Fibroblast of skin of abdomen (primary cell): ENCODE measurements at places on chromosomes 3 and 15.
A peak's percentile ranks its signal among the peaks of the same experiment; 100 is the strongest.

- no peak for DNase-seq
Observed at GRCh38 chr15:96020133-96020532, 310.4 kb upstream of the NR2F2 start.

- no peak for DNase-seq
Observed at GRCh38 chr3:96000966-96001365, 813.4 kb upstream of the EPHA6 start.

DNA sequence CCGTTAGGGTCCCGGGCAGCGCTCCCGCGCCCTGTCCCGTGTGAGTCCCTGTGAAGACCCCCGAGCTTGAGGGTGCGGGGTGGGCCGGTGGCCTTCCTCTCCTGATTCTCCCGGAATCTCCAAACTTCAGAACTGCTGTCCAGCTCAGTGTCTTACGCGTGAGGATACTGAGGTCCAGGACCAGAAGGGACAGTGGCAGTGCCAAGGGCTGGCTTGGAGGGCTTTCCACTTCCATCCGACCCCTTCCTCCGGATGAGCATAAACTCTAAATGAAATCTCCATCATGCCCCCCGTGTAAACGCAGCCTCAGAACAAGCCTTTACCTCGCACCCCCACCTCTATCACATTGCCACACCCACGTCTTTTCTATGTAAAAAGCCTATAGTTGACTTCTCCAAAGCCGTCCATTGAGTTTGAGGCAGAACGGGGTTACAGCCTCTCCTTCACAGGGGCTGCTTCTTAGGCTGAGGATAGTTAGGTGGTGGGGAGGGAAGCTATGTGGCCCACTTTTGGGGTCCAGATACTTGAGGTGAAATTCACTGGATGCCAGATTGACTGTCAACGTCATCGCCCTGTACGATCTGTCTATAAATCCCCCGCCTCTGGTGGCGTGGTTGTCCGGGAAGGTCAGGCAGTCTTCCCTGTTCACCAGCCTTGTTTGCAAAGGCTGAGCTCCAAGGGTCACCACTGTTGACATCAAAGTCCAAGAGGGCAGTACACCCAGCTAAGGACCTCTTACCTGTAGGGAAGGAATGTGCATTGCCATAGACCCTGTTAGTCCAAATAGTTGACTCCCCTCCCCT, 1.1 kb downstream of the EDEM1 start:
- DNase-seq = peak; percentile 22

- DNase-seq = no peak
Observed at GRCh38 chr3:2677501-2677900, 432.7 kb downstream of the IL5RA start.

- no peak for DNase-seq
Observed at GRCh38 chr3:12653747-12654146, 10.2 kb downstream of the RAF1 start.

DNA sequence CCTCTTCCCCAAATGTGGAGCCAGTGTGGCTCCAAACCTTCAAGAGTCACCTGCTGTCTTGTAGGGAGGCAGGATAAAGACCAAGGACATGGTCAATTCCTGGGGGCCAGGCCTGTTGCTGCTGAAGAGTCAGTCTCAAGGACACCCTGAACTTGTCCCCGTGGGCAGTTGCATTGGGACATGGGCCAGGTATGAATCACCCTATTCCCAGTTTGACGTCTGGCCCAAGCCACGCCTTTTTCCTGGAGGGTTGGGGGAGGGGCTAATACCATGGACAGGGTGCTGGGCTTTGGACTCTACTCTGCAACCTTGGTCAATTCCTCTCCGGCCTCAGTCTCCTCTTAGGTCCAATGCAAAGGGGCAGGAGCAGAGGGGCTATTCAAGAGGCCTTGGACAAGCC, 10.4 kb downstream of the ATP2B2 start:
- DNase-seq = no peak

DNA sequence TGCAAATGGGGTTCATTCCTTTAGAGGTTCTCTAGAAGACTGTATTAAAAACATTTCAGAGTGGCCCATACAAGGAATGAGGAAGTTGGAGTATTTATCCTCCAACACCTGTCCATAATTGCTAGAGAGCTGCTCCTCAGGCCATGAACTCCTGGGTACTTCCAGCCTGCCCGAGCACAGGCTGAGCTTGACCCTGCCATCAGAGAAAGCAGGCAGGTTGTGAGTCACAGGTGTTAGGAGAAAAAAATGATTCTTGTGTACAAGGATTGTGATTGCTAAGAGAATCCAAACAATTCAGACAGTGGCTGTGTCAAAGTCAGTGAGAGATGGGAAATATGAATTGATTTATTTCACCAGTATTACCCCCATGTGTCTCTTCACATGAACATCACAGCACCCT, 156.8 kb upstream of the GADL1 start:
- no peak for DNase-seq

- DNase-seq = no peak
Observed at GRCh38 chr15:90901175-90902039, 1.7 kb upstream of the MAN2A2 start.

DNA sequence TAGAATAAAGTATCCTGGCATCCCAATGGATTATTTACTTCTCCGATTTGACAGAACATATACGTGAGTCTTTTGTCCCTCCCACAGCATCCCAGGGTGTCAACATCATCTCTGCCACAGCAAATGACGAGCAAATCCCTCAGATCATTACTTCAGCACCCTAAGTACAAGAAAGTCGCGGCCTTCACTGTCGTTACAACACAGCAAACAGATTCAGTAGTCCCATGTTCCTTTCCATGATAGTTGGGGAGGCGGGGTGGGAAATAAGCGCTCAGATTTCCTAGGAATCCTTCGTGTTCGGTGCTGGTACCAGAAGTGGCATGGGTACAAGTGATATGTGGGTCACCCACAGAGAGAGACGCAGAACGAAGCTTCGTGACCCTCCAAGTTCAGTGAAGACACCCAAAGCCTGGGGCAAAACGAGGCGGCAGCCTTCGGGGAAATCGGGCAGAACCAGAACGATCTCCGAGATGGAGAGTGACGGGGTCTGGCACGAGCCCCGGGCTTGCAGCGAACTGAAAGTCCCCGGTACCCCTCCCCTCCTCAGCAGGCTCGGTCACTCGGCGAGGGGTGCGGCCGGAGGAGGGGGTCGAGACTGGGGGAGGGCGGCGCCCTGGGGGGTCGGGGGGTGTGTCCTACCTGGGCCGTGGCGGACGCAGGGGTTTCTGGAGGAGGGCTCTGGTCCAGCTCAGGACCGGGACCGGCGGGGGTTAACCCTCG, 619 bp downstream of the TTBK2 start:
- DNase-seq = peak; percentile 12

DNA sequence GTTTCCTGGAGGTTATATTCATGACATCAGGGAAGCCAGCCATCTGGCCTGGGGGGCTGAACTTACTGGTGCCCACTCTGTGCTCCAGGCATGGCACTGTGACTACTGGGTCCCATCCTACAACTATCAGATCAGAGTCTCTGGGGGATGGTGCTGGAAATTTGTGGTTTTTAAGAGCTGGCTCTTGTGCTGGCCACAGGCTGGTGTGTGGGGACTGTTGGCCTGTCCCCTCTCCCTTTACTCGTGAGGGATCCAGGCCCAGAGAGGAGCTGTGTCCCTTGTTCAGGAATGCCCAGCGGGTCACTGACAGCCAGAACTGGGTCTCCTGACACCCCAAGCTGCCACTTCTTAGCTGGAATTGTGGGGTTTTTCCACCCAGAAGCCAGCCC, 44.5 kb upstream of the SEC22A start:
- DNase-seq = no peak

DNA sequence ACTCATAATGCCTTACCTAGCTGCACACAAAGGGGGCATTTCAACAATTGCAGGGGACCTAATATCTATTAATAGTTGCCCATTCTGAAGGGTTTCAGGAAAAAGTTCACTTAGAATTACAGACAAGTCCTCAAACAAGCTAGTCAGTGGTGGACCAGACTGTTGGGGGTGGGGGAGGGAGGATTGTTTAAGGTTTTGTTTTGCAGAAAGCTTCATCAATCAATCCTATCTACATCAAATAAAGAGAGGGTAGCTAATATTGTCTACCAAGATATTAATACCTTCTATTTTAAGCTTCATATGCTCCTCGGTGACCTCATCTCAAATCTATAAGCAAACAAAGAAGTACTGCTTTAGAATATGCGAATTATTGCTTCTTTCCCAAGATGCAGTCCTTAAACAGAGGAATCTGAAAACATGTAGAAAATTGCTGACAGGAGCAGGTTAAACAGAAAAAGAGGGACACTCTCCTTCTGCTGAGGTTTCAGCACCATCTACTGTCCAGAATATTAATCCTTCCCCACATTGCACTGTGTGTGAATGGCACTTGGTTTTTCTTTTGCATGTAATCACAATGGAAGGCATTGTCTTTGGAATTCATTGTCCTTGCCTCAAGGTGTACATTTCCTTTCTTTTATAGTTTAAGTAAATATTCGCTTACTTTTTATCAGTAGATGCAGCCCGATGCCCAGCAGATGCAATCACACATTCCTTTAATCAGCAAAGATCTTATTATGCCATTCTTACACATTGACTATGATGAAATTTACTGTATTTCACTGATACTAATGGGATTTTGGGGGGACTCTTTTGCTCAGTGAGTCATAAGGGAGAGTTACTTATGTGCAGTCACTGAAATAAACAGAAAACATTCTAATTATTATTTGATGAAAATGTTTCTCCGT, 94.7 kb downstream of the IL5RA start:
- DNase-seq = peak; percentile 14

DNA sequence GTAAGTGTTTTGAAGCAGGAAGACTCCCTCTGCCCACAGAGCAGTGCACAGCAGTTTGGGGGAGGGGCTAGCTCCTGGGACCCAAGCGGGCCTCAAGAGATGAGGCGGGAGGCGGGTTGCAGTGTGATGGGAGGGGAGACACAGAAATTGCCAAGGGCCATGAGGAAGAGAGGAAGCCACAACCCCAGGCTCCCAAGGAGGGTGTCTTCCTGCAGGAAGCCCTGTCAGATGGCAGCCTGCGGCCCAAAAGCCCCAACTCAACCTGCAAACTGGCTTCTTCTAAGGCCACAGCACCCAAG, 7.3 kb upstream of the ISLR2 start:
- no peak for DNase-seq

GRCh38 chr3:117962750-117963149, 1071.9 kb downstream of the IGSF11 start:
- DNase-seq = peak; percentile 36

GRCh38 chr3:128970740-128971047, 23.2 kb downstream of the CFAP92 start:
- DNase-seq = no peak

- DNase-seq = no peak
Observed at GRCh38 chr3:169619793-169620192, 43.7 kb downstream of the MECOM start.

DNA sequence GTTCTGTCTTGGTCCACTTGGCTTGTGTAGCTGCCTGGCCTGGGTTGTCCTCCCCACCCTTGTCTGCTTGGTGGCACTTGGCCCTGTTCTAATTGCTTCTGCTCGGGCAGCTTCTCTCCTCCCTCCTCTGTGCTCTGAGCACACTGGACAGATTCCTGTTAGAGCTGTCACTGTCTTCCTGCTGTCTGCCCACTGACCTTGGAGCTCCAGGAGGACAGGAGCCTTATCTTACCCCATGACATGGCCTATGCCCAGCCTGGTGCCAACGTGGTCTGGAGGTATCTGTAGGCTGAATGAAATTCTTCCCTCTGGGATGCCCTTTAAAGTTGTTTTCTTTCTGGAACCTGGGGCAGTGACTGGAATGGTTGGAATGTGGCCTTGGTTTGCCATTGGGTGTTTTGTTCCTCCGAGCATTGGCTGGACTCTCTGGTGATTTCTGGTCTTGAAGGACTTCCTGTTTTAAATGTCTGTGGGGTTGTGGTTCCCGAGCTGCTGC, 94.1 kb downstream of the FAM43A start:
- DNase-seq = no peak

GRCh38 chr3:15844889-15845288, 47.1 kb upstream of the ANKRD28 start:
- DNase-seq = no peak

DNA sequence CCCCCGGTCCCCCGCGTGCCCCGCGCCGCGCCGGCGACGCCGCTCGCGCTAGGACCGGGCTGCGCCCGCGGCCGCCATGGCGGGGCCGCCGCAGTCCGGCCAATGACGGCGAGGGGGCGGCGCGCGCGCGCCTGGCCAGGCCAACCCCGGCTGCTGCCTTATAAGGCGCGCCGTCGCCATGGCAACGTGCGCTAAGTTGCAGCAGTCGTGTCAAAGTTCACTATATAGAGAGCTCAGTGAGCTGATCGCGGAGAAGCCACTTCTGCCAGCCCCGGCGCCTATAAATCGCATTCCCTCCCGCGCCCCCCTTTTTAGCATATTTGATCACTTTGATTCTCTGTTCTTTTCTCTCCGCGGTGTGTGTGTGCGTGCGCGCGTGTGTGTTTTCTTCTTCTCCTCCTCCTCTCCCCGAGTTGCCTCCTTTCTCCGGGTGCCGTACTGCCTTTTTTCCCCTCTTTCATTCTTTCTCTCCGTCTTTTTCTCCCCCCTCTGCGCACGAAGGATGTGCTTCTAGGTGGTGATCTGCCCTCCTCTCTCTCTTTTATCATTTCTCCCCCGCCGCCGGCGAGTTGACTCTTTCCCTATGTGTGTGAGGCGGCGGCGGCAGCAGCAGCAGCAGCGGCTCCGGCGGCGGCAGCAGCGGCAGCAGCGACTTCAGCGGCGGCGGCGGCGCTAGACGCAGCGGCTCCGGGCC, at the start of gene NR2F2:
Gene NR2F2, plus strand, starts transcription at position 251 of the 694 bp plus-strand sequence. CDS start 1,406 bp downstream, outside the sequence.
- DNase-seq = peak; percentile 100

DNA sequence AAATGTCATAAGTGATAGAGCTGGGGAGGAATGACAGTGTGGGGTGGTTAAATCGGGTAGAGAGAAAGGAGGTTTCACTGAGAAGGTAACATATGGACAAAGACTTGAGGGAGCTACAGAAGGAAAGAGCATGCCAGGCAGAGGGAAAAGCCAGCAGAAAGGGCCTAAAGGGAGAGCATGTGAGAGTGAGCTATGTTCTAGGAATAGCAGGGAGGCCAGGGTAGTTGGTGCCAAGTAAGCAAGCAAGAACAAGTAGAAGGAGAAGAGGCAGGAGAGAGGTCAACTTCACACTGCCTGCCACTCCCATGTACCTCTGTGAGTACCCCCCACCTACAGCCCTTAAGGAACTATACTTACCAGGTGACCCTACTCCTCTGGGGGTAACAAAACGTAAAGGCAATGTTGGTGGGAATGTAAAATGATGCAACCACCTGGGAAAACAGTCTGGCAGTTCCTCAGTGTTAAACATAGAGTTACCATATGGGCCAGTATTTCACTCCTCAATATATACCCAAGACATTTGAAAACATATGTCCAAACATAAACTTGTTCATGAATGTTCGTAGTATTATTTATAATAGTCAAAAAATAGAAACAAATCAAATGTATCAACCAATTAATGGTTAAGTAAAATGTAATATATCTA, 67.6 kb downstream of the SFMBT1 start:
- no peak for DNase-seq
